ENCODE measurements at places on chromosomes 2 and 18.

DNA sequence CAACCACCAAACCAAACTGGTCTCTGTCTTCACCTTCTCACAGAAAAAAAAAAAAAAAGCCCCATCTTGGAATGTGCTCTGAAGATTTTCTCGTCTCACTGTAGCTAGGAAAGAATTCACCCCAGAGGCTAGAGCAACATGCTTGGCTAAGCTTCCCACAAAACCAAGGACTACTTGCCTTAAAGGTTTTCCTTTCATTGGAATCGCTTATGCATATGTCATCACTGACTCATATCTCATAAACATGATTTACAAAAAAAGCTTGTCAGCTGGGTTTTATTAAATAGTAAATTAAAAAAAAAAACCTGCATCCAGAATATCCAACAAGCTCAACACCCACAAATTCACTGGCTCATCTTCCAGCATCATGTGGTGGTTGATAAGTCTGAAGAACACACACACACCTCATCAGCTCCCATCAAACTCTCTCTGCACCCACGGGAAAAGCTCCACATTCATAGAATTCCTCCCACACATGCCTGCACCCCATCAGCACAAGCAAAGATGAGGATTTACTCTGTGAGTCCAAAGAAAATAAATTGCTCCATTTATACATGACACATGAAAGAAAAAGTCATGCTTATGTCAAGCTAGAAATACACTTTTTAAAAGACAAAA is 182.0 kb upstream of the TRIB2 start:
- peak; percentile 13 for DNase-seq

DNA sequence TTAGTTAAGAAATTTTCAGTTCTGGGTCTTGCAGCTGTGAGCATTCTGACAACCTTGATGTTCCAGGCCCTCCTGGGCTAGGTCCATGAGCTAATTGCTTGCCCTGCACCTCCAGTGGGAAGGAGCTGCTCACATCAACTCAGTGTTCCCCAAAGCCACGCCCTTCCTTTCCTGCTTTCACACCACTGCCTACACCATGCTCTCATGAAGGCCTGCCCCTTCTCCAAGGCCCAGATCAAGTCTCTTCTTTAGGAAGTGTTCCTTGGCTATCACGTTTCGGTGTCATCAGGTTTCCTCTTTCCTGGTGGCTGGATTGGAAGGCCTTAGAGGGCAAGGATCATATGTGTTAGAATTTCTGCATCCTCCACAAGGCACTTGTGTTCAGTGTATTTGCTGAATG is 18.8 kb downstream of the TMEM127 start:
- DNase-seq: no peak

GRCh38 chr18:47735041-47735702 is 195.3 kb downstream of the SMAD2 start:
- DNase-seq: no peak

DNA sequence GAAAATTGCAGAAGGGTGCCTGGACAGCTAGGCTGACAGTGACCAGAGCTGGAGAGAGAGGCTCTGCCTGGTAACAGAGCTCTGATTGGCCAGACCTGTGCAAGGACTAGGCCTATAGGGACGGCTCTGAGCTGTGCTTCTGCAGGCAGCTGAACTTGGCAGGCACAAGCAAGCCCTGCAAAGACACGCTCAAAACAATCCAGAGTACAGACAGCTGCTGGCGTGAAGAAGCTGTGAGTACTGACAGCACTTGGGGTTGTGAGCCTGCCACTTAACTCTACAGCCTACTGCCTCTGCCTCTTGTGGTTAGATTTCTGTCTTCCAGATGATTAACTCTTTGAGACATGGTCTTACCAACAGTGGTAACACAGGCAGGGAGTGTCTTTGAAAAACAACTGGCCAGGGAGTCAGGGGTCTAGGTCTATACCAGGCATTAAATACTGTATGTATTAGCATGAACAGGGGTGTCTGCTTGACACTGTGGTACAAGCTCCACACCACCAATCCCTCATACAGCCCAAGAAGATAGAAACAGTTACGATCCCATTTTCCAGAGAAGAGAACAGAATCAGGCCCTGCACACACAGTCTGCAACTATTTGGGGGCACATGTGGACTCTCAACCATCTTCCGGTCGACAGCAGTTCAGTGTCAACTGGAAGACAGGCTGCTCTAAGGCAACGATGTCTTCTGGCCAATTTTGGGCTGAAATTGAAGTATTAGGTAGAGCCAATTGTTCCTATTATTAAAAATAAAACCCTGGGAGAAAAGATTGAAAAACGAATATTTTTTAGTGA is 568.4 kb downstream of the TNS1 start:
- DNase-seq: peak; percentile 90

DNA sequence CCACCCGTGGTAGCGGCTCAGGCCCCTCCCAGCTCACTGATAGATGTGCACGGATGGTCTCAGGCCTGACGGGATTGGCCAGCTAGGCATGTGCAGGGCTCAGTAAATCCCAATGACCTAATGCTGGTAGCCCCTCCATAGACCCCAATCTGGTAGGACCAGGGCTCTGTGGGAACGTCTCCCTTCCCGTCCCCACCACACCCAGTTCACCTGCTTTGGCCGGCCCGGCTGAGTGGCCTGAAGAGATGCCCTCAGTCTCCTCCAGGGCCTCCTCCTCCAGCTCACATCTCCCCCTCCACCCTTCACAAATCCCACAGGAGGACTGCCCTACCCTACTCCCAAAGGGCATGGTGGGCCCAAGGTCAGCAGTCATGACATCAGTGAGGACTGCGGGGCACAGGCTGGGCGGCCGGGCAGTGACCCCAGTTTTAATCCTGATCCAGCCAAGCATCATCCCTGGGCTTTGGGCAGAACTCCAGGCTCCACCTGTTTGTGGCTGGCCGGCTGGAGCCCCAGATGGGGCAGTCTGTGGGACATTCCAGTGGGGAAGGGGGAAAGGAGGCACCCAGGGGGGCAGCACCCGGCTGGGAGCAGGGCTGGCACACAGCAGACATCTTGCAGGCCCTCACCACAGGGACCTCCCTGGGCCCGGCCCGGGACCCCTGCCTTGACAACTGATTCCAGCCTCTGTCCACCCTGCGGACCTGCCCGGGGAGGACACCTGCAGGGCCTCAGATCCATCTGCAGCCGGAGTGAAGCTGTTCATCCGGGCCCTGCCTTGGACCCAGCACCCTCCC is 2.3 kb downstream of the KIF1A start:
- no peak for DNase-seq

- no peak for DNase-seq
Measured at GRCh38 chr2:95539836-95540235, 52.0 kb upstream of the TRIM43 start.

DNA sequence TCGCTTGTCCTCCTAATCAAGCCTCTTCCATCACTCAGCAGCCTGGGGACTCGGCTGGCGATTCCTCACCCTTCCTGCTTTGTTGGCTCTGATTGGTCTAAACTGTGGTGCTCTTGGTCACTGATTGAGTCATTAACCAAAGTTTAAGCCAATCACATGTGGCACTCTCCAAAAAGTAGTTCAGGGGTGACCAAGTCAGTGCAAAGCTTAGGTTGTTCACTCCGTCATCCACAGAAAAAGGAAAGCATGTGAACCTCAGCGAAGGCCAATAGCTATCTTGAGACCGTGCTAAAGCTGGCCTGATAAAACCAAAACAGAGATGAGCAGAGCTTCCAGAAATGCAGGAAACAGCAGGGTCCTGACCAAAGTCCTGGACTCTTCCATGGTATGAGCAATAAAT is 4.9 kb downstream of the ALPK2 start:
- DNase-seq: no peak

DNA sequence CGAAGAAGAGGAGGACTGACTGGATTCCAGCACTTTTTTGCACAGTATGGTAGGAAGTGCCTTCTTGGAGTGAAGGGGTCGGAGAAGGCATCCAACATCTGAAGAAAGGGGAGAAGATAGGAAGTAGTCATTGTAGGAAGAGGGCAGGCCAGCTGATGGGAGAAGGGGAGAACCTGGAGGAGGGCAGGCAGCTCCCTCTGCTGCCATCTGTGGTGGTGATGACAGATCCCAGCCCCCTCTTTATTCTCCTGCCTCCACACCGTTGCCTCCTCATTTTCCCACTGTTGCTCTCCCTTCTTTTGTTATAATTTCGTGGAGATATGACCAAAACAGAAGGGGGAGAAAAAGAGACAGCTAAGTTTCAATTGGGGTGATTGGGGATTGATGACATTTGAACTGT is 2.9 kb upstream of the SCYGR2 start:
- DNase-seq: no peak

- DNase-seq: no peak
Measured at GRCh38 chr2:119010336-119010735, 68.3 kb downstream of the MARCO start.

GRCh38 chr2:233353769-233354499 is at the start of gene DGKD:
TSS of gene DGKD (plus strand) at chr2:233354494. CDS start at chr2:233354519, 25 bp downstream.
- peak; percentile 87 for DNase-seq

- no peak for DNase-seq
Measured at GRCh38 chr18:6759579-6759978, 30.1 kb downstream of the ARHGAP28 start.

- no peak for DNase-seq
Measured at GRCh38 chr2:224165901-224166319, 126.8 kb upstream of the SERPINE2 start.

DNA sequence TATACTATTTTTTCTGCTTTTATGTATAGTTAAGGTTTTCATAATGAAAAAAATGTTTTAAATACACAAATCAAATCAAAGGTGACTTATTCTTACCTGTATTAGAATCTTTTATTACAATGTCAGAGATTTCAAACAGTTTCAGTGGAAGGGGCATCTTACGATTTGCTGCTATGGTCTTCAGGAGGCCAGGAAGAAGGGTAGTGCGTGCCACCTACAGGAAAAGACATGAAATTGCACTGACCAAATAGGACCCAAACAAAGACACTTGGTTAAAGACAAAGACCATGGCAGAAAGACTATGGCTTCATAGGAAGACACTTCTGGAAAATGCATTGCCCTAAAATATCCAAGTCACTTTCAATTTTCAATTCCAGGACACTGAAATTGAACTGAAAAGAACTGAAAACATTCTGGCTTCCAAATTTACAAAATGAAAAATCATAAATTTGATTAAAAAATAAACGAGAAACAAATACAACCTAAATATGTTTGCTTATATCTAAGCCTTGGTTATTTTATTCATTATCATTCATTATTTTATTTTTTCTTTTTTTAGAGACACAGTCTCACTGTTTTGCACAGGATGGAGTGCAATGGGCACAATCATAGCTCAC is 42.1 kb downstream of the FARSB start:
- peak; percentile 73 for DNase-seq

DNA sequence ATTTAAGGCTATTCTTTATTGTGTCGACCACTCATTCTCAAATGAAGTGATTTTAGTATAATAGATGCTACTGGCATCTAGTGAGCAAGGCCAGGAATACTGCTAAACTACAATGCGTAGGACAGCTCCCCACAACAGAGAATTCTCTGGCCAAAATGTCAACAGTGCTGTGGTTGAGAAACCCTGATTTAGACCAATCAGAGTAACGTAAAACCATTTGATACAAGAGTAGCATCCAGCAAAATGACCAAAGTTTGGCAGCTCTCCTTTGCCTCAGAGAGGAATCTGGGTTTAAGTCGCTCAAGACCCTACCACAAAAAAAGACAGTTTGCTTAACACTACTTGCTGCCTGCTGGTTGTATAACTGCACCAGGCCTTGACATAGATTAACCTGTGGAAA is 37.0 kb upstream of the TTN start:
- DNase-seq: no peak

DNA sequence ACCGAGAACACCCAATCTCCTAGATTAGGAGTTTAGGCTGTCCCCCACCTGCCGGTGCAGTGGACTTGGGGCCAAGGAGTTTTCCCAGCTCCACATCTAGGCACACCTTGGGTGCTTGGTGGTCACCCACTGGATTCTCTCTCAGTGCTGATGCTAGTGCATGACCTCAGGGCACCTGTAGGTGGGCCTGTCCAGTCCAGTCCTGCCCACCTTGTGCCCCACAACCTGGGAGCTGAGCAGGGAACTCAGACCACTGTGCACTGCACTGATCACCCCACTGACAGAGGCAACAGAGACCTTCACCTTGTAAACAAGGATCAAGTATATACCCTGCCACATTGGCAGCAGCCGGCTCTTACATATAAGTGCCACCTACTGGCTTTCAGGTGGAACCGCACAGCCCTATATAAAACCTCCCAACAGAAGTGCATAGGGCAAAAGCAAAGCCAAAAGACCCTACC is 12.7 kb upstream of the CDH19 start:
- peak; percentile 60 for DNase-seq

DNA sequence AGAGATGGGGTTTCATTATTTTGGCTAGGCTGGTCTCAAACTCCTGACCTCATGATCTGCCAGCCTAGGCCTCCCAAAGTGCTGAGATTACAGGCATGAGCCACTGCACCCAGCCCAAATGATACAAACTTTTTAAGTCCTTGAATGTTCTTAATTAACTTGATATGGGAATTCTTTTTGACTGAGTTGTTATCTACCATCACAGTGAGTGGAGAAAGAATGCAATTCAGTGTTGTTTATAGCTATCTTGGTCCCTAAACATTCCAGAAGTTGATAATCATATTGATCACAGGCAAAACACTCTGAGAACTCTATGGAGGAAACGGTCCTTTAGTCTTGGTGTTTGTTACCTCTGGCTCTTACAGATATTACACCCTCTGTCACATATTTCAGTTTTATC is 1072.5 kb downstream of the SUCLG1 start:
- DNase-seq: no peak

- no peak for DNase-seq
Measured at GRCh38 chr2:120469426-120469825, 123.5 kb downstream of the INHBB start.

DNA sequence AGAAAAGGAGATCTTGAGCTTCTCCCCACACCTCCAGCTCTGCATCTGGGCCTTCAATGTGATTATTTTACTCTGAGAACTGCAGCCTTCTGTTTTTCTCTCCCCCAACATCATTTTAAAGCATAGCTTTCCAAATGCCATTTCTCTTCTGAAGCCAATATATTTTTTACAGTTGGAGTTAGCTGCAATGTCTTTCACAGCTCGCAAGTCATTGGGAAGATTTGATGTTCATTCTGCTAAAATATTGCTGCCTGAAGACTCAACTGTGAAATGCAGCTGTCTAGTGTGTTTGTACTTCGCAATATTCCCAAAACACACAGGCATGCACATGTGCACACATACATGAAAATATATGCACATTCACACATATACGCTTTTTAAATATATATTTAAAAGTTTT is 295.3 kb downstream of the LRRTM1 start:
- no peak for DNase-seq

DNA sequence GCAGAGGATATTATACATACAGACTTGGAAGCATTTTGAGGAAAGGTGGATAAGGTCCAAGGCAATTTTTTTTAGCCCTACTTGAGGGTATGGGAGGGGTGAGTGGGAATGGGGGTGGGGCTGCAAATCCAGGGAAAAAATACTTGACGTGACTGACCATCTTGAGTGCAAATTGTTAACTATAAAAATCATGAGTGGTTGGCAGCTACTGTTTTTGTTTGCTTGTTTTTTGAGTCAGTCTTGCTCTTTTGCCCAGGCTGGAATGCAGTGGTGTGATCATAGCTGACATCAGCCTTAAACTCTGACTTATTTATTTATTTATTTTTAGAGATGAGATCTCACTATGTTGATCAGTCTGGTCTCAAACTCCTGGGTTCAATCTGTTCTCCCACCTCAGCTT is 458.8 kb downstream of the PIK3C3 start:
- DNase-seq: no peak

- no peak for DNase-seq
Measured at GRCh38 chr2:86001326-86001725, 104.4 kb downstream of the POLR1A start.

- DNase-seq: no peak
Measured at GRCh38 chr2:30181176-30181575, 34.4 kb downstream of the YPEL5 start.

- no peak for DNase-seq
Measured at GRCh38 chr18:53142005-53142404, 802.0 kb downstream of the DCC start.

Data from neural progenitor cell (in vitro differentiated cells).